Lower lobe of right lung (tissue), 2 donors: ENCODE measurements at places on chromosomes 11 and 22. TPM values are rescaled to one million over a fixed set of nuclear protein-coding genes. Genes with fewer than 3 reads are reported as not detected.
A peak's percentile ranks its signal among the peaks of the same experiment; 100 is the strongest.

DNA sequence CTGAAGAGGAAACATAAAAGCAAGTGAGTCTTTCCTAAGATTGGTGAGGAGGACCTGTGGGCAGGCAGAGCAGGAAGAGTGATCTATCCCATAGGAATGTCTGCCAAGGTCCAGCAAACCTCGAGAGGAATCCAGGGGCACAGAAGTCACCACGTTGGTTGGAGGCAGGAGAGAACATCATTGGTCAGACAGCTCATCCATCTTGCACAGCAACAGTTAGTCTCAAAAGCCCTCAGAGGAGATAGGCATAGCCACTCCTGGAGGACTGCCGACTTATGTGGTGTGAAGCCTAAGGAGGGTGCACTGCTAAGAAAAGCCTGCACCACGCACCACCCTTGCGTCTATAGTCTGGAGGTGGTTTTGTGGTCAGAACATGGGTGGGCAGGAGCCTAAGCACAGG, 109.1 kb downstream of the RASSF10 start:
- no peak for DNase-seq

DNA sequence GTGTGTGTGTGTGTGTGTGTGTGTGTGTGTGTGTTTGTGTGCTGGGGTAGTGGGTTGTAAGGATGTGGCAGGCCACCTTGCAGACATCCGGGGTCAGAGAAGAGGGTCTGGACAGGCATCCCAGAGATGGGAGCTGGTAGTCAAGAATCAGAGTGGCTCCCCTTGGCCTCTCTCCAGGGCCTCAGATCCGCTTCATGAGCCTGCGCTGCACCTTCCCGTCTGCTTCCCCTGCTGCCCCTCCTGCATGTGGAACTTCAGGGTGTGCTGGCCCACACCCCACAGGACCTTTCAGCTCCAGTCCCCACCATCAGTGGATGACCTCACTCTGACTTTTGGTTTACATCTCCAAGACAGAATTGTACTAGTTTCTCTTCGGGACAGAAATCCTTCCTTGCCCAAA, 31.2 kb downstream of the TREH start:
- DNase-seq: peak; percentile 14

GRCh38 chr11:119376197-119376847, 5.2 kb downstream of the USP2 start:
- DNase-seq: peak; percentile 77

- DNase-seq: no peak
Measured at GRCh38 chr11:63845303-63845702, 6.4 kb downstream of the MARK2 start.

GRCh38 chr11:75872887-75873416, 57.9 kb downstream of the UVRAG start:
- DNase-seq: no peak

Gene NXPE1
- not detected for total RNA-seq

Gene OR52H1
- total RNA-seq: 0.35 TPM

DNA sequence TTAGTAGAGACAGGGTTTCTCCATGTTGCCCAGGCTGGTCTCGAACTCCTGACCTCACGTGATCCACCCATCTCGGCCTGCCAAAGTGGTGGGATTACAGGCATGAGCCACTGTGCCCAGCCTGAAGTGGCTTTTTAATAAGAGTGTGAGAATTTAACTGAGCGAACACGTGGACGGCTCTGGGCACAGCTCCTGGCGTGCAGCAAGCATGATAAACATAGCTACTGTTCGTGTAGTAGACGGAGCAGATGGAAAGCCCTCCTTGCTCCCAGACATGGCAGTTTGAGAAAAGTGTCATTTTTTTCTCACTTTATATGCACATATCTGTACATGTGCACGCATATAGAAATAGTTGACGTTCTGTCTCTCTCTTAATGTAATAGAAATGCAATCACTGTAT, 7.0 kb downstream of the EMID1 start:
- DNase-seq: no peak

DNA sequence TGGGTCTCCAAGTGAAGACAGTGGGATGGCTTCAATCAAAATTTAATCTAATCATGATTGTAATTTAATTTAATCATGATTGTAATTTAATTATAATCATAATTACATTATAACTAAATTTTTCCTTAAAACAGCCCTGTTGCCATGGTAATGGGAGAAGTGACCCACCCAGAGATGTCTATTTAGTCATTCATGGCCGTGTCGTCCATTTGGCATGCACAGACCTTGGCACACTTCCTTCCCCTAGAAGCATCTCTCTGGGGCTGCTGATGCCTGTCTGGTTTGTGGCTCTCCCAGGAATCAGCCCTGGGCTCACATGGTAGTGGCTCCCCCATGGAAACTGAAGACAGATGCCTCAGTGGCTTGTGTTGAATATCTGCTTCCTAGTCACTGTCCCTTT, 27.0 kb downstream of the P4HA3 start:
- no peak for DNase-seq

Gene TP53AIP1
- total RNA-seq: not detected

- no peak for DNase-seq
Measured at GRCh38 chr11:44797886-44798606, 71.3 kb downstream of the TSPAN18 start.

GRCh38 chr11:20887137-20887536, 217.8 kb downstream of the NELL1 start:
- DNase-seq: no peak

- DNase-seq: no peak
Measured at GRCh38 chr11:1570896-1571759, 943 bp downstream of the DUSP8 start.

DNA sequence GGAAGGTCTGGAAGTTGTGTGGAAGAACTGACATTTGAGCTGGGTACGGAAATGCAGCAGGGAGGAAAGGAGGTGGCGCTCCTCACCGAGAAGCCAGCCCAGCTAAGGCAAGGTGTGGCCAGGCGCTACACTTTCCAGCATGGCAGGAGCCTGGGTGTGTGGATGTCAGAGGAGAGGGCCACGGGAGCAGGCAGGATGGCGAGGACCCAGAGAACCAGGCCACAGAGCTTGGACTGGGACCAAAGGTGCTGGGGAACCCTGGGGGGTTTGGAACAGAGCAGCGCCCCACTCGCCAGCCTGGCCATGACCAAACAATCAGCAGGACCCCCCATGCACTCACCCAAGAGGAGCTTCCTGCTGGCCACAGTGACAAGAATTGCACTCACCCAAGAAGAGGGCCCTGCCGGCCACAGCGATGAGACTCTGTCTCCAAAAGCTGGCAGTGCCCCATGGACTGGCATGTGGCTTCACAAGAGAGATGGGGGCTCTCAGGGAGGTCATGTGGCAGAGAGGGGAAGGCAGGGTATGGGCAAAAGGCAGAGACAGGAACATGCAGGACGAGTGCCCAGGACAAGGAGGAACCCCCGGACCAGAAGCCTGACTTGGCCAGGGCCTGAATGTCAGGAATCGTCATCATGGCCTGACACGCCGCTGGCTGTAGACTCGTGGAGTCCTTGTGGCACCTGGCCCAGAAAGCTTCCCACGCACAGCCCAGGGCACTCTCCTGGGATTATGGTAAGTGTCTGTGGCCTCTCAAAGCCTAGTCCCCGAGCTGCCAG, 45.4 kb downstream of the IGF2 start:
- no peak for DNase-seq

DNA sequence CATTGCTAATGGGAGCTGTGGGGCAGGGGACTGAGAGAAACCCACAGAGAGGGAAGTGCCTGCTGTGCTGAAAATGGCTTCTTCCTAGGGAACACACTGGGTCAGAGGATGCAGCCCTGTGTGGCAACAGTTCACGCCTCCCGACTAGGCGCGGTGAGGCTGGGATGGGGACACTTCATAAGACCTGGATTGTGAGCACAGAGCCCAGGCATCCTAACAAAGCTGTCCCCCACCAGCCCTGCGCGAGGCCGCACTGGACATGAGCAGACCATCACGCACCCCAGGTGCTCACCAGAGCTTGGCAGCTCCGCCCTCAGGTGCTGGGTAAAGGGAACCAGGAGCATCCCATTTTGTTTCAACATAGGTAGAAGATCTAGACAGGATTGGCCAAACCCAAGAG, 1.8 kb upstream of the KRTAP5-4 start:
- DNase-seq: no peak

DNA sequence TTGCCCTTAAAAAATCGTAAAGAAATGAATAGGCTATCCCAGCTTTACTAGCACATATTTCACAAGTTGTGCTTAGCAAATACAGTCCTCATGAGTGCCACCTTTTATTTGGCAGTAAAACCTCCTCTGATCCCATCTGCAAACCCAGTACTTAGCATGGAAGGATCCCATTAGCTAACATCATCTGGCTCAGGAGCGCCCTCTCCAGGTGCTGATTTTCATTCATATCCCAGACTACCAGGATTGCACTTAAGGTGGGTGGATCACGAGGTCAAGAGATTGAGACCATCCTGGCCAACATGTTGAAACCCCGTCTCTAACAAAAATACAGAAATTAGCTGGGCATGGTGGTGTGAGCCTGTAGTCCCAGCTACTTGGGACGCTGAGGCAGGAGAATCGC, 76.1 kb upstream of the PAX6 start:
- no peak for DNase-seq

Gene CFAP68
- 16.3 TPM for total RNA-seq

DNA sequence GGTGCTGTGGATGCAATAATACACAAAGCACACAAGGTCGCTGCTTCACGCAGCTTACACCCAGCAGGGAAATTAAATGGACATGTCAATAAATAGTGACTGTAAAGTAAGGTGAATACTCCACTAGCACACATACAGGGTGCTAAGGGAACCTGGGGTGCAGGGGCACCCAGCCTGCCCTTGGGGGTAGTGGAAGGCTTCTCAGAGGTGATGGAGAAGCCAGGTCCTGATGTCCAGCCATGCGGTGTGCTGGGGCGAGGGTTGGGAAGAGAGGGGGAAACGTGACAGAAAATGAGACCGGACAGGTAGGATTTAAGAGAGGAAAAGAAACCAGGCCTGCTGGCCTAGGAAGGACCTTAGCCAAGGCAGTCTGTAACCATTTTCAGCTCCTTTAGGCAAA, 200.5 kb downstream of the GRIK4 start:
- no peak for DNase-seq

DNA sequence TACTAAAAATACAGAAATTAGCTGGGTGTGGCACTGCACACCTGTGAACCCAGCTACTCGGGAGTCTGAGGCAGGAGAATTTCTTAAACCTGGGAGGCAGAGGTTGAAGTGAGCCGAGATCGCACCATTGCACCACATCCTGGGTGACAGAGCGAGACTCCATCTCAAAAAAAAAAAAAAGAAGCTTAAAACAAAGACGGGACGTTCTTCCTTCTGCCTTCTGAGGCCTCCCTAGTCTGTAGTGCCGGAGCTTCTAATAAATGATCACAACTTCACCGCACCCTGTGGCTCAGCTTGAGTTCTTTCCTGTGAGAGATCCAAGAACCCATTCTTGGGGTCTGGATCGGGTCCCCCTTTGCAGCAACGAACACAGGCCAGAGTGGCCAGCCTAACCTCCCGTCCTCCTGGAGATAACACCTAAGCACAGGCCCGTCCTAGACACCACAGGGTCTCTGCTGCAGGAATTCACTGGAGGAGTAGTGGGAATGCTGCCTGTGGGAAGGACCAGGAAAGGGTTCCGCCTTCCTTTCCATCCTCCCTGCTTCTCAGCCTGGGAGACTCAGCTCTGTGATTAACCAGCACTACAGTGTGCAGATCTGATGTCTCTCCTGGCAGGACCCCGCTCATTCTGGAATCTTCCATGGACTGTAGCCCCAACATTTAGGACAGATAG, 2.2 kb upstream of the APOBEC3H start:
- DNase-seq: no peak

DNA sequence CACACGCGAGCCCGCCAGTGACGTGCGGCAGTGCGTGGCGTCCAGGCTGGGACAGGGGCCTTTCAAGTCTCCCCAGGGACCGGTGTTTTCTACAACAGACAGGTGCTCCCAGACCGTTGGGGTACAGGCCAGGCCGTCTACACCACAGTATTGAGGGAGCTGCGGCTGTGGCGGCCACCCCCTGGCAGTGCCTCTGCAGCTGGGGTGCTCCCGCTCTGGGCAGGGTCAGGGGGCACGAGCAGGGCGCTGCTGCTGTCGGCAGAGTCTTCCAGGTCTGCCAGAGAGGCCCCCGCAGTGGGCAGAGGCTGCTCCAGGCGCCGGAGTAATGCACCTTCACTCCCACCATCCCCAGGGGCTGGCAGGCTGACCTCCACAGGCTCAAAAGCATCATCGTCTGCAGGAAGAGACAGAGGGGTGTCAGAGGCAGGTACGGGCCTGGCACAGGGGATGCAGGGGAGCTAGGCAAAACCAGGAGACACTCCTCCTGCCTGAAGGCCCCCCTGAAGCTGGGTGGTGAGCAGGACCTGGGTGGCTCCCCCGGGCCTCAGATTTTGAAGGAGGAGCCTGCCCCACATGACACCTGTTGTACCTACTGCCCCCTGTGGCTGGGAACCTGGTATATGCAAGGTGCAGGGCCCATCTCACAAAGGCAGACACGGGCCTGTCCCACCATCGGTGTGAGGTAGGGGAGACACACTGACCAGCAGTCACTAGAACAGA, 83.3 kb downstream of the DGCR2 start:
- peak; percentile 39 for DNase-seq

GRCh38 chr11:111814557-111815320, 48.5 kb upstream of the PPP2R1B start:
- no peak for DNase-seq

Gene APOA1
- 3.7 TPM for total RNA-seq

Gene BCO2
- total RNA-seq: 8.9 TPM

- peak; percentile 77 for DNase-seq
Measured at GRCh38 chr11:74466916-74467885, at the start of gene KCNE3. KCNE3 (minus strand) TSS chr11:74467549; CDS start chr11:74457563, 9,986 bp downstream.

DNA sequence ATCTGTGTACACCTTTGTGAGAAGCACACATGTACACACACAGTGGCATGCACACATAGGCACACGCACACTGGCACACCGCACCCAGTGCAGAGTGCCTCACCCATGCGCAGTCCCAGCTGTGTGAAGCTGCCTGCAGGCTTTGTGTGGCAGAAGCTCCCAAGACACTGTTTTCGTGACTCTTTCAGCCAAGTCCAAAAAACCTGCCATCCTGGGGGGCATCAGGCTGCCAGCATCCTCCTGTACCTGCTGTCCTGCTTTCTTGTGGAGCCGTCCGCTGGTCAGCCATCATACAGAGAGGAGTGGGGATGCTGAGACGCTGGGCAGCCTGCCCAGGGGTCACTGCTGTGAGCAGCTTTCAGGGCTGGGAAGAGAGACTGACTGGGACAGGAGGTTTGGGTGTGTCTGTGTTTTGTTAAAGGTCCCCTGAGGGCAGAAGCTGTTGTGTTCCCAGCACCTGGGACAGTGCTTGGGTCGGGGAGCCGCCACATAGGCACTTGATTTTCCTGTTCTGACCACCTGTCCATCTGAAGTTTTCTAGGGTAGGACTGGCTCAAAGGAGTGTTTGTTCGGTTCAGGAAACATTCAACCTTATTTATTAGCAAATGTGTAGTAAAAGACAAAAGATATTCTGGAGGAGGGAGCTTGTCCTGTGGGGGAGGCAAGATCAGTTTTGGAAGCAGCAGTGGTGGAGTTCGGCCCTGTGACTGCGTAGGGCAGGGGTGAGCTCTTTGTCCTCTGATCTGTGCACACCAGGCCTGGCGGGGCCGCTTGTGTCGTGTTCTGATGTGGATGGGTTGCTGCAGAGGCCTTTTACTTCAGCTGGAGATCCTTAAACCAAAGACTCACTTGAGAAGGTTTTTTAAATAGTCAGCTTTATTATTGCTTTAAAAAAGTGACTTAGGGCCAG, 29.7 kb downstream of the AP2A2 start:
- DNase-seq: no peak

GRCh38 chr11:95495706-95496105, 264.7 kb upstream of the SESN3 start:
- no peak for DNase-seq

Gene TMEM126A
- 26.9 TPM for total RNA-seq

Gene MAML2
- total RNA-seq: 31.5 TPM

GRCh38 chr11:15446929-15447328, 332.2 kb downstream of the INSC start:
- DNase-seq: no peak

GRCh38 chr22:23178512-23179254, 1.6 kb upstream of the BCR start:
- peak; percentile 75 for DNase-seq
